ENCODE measurements at places on chromosomes 12 and 14. TPM values are rescaled to one million over a fixed set of nuclear protein-coding genes. Genes with fewer than 3 reads are reported as not detected.

Gene CD163
- polyA plus RNA-seq = not detected

Gene PITPNM2
- 0.63 TPM for polyA plus RNA-seq

Gene NDUFA12
- 169 TPM for polyA plus RNA-seq

Gene PRB2
- 0.16 TPM for polyA plus RNA-seq

Gene EVL
- 6.2 TPM for polyA plus RNA-seq

Gene DIO3
- polyA plus RNA-seq = not detected

Gene SOAT2
- 0.33 TPM for polyA plus RNA-seq

Gene GOLGA5
- polyA plus RNA-seq = 66.2 TPM

Gene ZNF641
- 3.2 TPM for polyA plus RNA-seq

DNA sequence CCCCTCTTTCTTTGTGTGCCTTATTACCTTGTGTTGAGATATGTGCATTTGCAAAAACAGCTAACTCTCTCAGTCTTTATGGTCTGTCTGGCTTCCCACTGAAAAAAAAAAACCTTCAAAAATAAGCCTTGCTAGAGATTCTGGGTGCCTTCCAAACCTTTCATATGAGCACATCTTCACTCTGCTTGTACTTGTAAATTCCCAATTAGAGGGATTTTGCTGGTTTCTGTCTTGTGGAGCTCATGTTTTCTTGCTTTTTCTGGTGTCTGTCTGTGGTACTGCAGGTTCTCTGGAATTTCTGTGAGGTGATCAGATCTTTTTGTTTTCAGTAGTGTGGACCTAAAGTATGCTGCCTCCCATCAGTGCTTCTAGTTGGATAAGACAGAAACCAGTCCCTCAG, 100.1 kb downstream of the PIK3C2G start:
- no peak overlapping the region for H3K27ac ChIP-seq
- DNase-seq = no peak
- no peaks in the 10 kb centered on the region for H3K4me1 ChIP-seq
- H3K27me3 ChIP-seq = no peaks in the 10 kb centered on the region
- no peak overlapping the region for H3K4me3 ChIP-seq
- H3K36me3 ChIP-seq = no peaks in the 10 kb centered on the region

DNA sequence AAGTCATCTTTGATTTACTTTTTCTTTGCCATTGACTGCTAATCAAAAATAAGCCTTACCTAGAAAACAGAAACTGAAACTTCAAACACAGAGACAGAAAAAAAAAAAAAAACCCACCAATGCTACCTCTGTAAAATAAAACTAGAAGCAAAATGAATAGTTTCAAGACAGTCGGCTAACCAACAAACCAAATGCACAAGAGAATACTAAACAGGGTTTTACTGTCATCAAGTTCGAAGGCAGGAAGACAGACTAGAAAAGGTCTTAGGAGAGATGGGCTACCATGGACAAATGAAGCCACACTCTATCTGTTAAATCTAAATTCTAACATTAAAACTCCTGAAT, 59.5 kb downstream of the SEL1L start:
- H3K27ac ChIP-seq = no peak overlapping the region
- peaks cover 40% of the 10 kb centered on the region for H3K36me3 ChIP-seq
- H3K27me3 ChIP-seq = no peaks in the 10 kb centered on the region
- no peak for DNase-seq
- H3K4me3 ChIP-seq = no peak overlapping the region

DNA sequence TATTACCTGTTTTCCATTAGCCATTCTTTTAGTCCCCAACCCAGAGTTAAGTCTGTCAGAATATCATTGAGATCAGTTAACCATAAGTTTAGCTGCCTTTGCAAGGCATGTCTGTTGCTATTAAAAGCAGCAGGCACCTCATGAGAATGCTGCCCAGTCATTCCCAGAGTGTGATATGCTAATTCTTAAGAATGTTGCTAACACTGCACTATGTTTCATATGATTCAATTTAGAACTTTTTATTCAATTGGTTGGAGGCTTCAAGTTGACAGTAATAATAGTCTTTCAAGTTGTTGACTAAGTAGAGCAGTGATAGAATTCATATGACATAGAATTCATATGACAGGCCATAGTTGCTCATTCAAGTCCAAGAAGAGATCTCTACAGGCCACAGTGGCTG, 292.3 kb downstream of the FUT8 start:
- H3K4me1 ChIP-seq = peaks cover 22% of the 10 kb centered on the region
- peak overlapping the region; percentile 66 for H3K27ac ChIP-seq
- H3K27me3 ChIP-seq = no peaks in the 10 kb centered on the region
- peak; percentile 42 for DNase-seq
- H3K4me3 ChIP-seq = no peak overlapping the region

DNA sequence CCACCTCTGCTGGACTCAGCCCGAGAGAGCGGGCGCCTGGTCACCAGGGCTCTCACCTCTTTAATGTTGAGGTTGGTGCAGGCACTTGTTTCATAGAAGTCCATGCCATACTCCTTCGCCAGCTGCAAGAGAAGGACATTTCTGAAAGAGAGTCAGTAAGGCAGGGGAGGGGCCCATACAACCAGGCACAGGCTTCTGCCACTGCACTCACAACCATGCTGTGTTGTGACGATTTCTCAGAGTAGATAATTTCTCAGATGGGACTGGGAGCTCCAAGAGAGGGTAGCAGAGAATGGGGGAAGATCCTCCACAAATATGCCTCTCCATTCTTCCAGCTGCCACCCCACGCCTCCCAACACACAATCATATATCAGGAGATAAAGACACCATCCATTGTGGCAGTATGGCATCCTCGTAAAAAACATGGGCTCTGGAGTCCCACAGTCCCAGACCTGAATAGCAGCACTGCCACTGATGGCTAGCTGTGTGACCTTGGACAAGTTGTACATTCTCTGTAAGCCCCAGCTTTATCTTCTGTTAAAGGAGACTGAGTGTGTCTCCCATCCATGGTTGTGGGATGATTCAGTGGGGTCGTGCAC, 6.2 kb upstream of the GPX2 start:
- no peak overlapping the region for H3K27ac ChIP-seq
- no peaks in the 10 kb centered on the region for H3K27me3 ChIP-seq
- DNase-seq = no peak
- no peak overlapping the region for H3K4me3 ChIP-seq

DNA sequence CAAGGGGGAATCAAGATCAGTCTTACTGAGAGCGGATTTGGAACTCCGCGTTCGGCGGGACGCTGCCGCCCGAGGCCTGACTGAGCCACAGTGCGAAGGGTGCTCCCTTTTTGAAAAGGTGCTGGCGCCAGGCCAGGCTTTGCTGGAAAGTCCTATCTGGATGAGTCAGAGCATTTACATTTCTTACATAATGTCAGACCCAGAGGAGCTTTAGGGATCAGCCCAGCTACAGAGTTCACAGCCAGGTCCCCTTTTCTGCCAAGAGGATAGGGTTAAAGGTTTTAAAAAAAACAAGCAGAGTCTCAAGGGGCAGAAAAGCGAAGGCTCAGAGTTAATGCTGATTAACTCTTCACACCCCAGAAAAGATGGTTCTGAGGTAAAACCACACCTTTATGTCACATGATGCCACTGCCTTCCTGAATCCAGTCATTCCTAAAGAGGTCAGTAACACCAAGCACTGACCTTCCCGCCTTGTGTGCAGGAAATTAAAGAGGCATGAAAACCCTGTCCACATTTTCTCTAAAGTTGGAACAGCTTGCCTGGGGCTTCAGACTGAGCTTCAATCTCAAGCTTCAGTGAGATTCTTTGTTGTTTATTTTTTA, 11.7 kb upstream of the FBXL14 start:
- peak overlapping the region; percentile 90 for H3K27ac ChIP-seq
- DNase-seq = peak; percentile 93
- H3K4me3 ChIP-seq = peak overlapping the region; percentile 69
- no peaks in the 10 kb centered on the region for H3K27me3 ChIP-seq
- H3K36me3 ChIP-seq = no peaks in the 10 kb centered on the region

- H3K4me1 ChIP-seq = no peaks in the 10 kb centered on the region
- H3K27ac ChIP-seq = no peak overlapping the region
- no peak for DNase-seq
- no peaks in the 10 kb centered on the region for H3K36me3 ChIP-seq
- H3K4me3 ChIP-seq = no peak overlapping the region
- no peaks in the 10 kb centered on the region for H3K27me3 ChIP-seq
These were observed 138.6 kb downstream of the TPH2 start for GRCh38 chr12:72077111-72077820.

GRCh38 chr12:102763471-102763870, 153.6 kb downstream of the PAH start:
- DNase-seq = no peak
- no peaks in the 10 kb centered on the region for H3K36me3 ChIP-seq
- H3K4me3 ChIP-seq = no peak overlapping the region
- no peaks in the 10 kb centered on the region for H3K27me3 ChIP-seq
- no peaks in the 10 kb centered on the region for H3K4me1 ChIP-seq
- no peak overlapping the region for H3K27ac ChIP-seq

DNA sequence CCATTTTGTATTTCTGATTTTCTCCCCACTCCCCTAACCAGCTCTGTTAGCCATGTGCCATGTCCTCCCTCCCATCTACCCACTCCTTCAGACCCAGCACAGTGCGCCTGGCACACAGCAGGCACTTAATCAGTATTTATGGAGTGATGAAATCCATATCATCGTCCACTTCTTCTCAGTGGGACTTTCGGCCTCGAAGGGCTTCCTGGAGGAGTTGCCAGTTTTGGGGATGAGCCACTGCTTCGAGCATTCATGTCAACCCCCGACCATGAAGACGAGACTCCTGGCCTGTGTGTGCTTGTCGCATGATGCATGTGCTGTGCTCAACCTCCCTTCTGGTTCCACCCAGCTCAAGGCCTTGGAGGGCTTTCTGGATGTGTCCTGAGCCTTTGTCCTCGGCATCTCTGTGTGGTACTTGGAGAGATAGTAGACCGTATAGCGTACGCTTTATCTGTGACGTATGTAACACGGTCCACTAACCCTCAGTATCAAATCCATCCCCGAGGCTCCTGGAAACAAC, 119.5 kb upstream of the RTL1 start:
- H3K4me3 ChIP-seq = no peak overlapping the region
- no peaks in the 10 kb centered on the region for H3K27me3 ChIP-seq
- peaks cover under 1% of the 10 kb centered on the region for H3K4me1 ChIP-seq
- DNase-seq = no peak
- no peak overlapping the region for H3K27ac ChIP-seq

DNA sequence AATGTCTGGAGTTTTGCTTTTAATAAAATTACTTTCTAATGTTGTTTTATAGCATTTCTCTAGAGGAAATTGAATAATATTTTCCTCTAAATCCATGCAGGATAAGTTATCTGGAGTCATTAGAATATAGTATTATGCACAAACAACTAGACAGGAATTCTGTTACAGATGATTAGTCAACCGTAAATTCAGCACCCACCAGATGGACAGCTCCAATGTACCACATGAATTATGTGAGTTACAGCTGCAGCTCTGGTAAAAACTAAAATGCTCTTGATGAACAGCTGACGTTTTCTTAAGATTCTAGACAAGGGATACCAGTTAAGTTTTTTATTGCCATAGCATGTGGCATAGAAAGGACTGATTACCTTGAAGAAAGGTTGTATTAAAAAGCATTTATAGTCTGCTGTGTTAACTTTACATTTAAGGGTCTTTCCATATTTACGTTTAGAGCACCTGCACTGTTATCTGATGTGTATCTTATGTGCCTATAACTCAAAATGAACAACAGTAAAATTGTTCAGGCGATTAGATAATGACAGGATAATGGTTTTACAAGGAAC, 321.4 kb upstream of the LRFN5 start:
- H3K36me3 ChIP-seq = no peaks in the 10 kb centered on the region
- H3K4me1 ChIP-seq = no peaks in the 10 kb centered on the region
- no peak overlapping the region for H3K4me3 ChIP-seq
- no peaks in the 10 kb centered on the region for H3K27me3 ChIP-seq
- DNase-seq = peak; percentile 30

DNA sequence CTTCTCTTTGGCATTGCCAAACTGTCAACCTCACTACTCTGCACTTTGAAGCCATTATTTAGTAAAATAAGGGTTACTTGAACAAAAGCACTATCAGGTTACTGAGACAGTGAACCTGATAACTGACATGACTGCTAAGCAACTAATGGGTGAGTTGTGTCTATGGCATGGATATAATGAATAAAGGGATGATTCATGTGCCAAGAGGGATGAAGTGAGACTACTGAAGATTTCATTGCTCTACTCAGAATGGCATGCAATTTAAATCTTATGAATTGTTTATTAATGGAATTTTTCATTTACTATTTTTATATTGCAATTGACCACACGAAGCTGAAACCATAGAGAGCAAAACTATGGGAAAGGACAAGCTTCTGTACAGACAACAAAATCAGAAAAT, 74.4 kb downstream of the CEP128 start:
- peaks cover 5% of the 10 kb centered on the region for H3K36me3 ChIP-seq
- H3K27ac ChIP-seq = no peak overlapping the region
- H3K4me3 ChIP-seq = no peak overlapping the region
- DNase-seq = peak; percentile 8
- H3K4me1 ChIP-seq = no peaks in the 10 kb centered on the region

DNA sequence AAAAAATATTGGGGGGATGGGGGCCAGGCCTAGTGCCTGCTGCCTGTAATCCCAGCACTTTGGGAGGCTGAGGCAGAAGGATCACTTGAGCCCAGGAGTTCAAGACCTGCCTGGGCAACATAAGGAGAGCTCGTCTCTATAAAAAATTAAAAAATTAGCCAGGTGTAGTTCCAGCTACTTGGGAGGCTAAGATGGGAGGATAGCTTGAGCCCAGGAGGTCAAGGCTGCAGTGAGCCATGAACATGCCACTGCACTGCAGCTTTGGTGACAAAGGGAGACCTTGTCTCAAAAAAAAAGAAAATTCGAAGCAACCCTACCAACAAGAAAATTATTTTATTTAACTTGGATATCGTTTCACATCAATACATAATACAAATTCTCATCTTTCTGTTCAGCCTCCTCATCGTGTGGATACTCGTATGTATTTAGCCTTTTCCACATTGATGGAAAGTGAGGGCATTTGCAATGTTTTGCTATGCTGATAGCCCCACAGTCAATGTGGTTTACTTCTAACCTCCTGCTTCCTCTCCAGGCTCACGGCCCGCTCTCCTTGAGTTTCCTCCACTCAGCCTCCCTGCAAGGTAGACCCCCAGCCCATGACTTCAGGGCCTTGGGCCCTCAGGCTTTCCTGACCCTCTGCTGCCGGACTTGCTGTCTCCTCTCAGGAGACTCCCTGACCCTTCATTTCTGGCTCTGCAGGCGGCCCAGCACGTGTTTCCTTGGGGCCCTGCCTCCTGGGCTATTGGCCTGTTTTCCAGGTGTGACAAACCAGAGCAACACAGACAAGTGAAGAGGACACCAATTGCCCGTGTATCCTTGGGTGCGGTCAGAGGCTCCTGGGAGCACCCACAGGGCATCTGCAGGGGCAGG, 54.8 kb downstream of the NFKBIA start:
- no peak overlapping the region for H3K27ac ChIP-seq
- no peaks in the 10 kb centered on the region for H3K27me3 ChIP-seq
- no peaks in the 10 kb centered on the region for H3K36me3 ChIP-seq
- DNase-seq = no peak
- H3K4me3 ChIP-seq = no peak overlapping the region
